ENCODE measurements at places on chromosomes 11 and 22. TPM values are rescaled to one million over a fixed set of nuclear protein-coding genes. Genes with fewer than 3 reads are reported as not detected.

The PLEKHA7 gene
- total RNA-seq = 8.3 TPM

- no peak for DNase-seq
- no peak overlapping the region for H3K4me3 ChIP-seq
- no peak overlapping the region for H3K27ac ChIP-seq
- no peaks in the 10 kb centered on the region for H3K27me3 ChIP-seq
- H3K4me1 ChIP-seq = no peaks in the 10 kb centered on the region
- H3K36me3 ChIP-seq = no peaks in the 10 kb centered on the region
Measured at GRCh38 chr11:97087419-97087818, 697.6 kb downstream of the JRKL start.

DNA sequence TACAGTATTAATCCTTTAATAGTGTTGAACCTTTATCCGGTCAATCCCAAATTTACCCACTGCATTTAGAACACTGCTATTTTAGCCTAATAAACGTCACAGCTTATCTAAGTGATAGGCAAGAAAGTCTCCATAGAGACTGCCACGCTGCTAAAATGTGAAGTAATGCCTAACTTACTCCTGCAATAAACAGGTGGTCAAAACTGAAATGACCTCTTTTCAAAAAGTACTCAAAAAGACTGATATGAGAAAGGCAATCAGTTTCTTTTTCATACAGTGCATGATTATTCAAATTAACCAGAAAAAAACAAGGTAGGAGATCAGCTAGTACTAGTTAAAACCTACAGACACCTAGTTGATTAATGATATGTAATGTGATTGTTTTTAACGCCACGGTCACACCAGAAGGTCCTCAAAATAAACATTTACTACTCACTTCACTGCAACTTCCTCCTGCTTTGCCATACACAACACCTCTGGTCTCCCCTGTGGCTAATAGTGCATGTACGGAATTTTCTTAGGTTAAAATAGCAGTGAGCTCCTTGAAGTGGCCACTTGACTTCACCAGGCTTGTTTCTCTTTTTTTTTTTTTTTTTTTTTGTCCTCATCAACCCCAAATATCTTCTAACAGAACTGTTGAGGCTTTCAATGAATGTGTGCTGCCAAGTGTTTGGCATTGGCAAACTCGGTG is 8.8 kb downstream of the ATP5MG start:
- no peaks in the 10 kb centered on the region for H3K27me3 ChIP-seq
- H3K36me3 ChIP-seq = peaks cover 33% of the 10 kb centered on the region
- DNase-seq = no peak
- H3K27ac ChIP-seq = no peak overlapping the region
- no peak overlapping the region for H3K4me3 ChIP-seq

DNA sequence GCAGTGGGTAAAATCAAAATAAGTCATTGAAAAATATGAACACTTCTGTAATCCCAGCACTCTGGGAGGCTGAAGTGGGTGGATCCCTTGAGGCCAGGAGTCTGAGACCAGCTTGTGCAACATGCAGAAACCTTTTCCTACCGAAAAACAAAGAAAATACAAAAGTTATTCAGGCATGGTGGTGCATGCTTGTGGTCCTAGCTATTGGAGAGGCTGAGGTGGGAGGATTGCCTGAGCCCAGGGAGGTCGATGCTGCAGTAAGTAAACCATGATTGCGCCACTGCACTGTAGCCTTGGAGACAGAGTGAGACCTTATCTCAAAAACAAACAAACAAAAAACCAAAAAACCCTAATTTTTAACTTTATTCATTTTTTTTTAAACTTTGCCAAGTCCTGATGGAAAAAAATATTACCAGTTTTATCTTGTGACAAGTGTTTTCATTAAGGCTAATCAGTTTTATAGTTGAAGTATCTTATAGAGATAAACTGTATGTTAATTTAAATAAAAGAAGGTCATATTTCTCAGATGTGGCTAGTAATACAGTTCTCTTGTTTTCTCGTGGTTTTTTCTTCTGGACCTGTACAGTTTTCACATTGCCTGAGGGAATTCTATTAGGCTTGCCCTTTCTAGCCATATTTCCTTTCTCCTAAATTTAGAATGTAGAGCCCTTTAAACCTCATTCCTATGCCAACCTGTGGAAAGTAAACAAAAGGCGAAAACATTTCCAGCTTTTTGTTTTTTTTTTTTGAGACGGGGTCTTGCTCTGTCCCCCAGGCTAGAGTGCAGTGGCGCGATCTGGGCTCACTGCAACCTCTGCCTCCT is 9.4 kb downstream of the HIPK3 start:
- H3K27ac ChIP-seq = no peak overlapping the region
- H3K4me3 ChIP-seq = no peak overlapping the region
- DNase-seq = no peak
- peaks cover 64% of the 10 kb centered on the region for H3K4me1 ChIP-seq
- no peaks in the 10 kb centered on the region for H3K27me3 ChIP-seq

DNA sequence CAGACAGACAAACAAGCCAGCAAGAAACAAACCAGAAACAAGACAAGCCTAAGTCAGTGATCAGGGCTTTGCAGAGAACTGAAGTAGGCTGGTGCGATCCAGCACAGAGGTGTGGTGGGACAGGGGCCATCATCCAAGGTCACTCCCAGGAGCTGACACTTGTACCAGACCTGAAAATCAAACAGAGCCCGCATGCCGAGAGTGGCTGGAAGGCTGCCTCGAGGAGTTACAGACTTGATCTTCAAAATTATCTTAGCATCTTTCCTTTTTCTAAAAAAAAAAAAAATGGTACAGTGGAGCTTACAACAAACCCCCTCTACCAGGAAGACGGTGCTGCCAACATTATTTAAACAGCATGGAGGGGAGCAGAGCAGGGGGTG is 8.8 kb upstream of the SCUBE1 start:
- no peaks in the 10 kb centered on the region for H3K4me1 ChIP-seq
- H3K27ac ChIP-seq = no peak overlapping the region
- H3K27me3 ChIP-seq = no peaks in the 10 kb centered on the region
- no peaks in the 10 kb centered on the region for H3K36me3 ChIP-seq
- no peak for DNase-seq
- H3K4me3 ChIP-seq = no peak overlapping the region

DNA sequence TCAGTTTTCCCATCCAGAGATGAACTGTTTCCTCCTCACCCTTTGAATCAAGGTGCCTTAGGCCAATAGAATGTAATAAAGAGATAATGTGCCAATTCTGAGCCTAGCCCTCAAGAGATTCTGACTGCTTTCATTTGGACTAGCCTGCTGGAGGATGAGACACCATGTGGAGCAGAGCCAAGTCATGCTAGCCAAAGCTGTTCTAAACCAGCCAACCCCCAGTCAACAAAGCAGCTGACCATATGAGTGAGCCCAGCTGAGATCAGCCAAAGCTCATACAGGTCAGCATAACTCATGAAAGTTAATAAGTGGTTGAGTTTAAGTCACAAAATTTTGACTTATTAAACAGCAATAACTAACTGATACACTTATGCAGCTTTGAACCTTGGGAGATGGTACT is 66.7 kb upstream of the DBX1 start:
- H3K4me1 ChIP-seq = no peaks in the 10 kb centered on the region
- H3K4me3 ChIP-seq = no peak overlapping the region
- DNase-seq = no peak
- H3K36me3 ChIP-seq = no peaks in the 10 kb centered on the region
- H3K27ac ChIP-seq = no peak overlapping the region

- H3K4me3 ChIP-seq = no peak overlapping the region
- no peak overlapping the region for H3K27ac ChIP-seq
- DNase-seq = no peak
- H3K4me1 ChIP-seq = no peaks in the 10 kb centered on the region
Measured at GRCh38 chr11:130881475-130882137, 34.7 kb downstream of the SNX19 start.

Data from CD4-positive, alpha-beta memory T cell (primary cell).